ENCODE measurements at places on chromosomes 7 and 10.

DNA sequence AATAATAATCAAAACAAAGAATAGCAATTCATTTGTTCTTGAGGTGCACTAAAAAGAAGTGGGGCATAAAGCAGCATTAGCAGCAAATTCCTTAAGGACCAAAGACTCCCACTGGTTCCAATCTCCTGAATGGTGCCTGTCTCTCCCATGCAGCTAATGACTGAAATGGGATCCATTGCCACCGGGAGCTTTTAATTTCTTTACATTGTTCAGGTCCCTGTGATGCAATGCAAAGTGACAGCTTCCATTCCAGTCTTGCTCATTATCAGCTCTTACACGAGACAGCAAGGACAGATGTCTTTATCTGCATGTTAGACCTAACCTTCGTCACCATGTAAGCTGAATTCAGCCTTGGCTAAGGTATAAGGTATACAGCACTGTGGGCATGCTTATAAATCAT, 148.1 kb downstream of the POU6F2 start:
- DNase-seq = no peak

- DNase-seq = no peak
These were observed 8.5 kb downstream of the GPER1 start for GRCh38 chr7:1096156-1097119.

DNA sequence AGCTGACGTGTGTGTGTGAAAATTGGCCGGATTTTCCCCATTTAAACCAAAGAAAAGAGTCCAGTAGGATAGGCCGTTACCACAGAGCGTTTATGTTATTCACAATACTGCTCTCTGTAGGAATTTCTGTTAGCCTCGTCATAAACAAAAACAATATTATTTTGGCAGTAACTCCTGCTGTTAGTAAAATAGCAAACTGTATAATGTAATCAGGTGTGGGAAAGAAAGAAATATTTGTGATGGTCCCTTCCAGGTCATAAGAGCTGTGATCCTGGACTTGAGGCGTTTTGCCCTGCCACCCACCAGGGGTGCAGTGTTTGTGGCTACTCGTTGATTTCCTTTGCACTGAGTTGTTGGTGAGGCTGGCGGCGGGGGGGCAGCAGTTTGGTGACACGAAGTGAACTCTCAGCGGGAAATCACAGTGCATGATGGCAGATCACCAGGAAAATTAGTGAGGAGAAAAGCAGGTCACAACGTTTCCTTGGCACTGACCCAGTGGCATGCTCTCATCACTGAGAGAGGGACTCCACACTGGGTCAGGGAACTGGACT, 2.8 kb downstream of the EEPD1 start:
- DNase-seq = no peak

DNA sequence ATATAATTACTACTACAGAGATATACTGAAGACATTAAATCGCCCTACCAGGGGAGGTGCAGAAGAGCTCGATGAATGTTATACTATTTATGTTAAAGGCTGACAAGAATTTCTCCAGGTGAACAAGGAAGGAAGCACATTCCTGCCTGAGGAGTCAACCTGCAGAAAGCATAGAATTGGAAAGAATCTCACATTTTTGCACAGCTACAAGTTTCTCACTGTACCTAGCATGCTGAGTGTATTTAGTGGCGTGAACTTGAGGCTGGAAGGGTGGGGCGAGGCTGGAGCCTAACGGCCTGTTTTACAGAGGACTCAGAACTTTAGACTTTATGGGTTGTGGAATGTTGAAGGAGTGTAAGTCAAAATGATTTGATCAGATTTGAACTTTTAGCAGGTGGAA, 373.6 kb upstream of the LRGUK start:
- no peak for DNase-seq

- DNase-seq = no peak
These were observed 14.4 kb upstream of the WBP1L start for GRCh38 chr10:102729029-102730026.

GRCh38 chr10:17479822-17480221, 25.4 kb upstream of the ST8SIA6 start:
- no peak for DNase-seq

DNA sequence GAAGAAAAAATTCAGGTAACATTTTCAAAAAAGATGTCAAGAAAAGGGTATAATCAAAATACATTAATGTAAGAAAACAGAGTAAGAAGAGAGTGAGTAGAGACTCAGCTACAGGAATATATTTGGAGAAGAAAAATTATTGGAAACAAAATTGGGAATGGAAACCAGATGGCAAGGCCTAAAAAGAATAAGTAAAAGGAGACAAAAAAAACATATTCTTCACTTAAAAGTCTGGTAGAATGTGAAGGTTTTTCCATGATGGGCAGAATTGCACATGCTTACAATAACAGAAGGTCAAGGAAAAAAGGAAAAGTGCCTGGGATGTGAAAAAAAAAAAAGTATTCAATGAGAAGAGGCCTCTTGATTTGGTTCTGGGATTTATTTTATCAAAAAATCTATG, 1061.8 kb upstream of the LRRTM3 start:
- DNase-seq = no peak

- DNase-seq = peak; percentile 13
These were observed 53.1 kb downstream of the TEX36 start for GRCh38 chr10:125629758-125630376.

DNA sequence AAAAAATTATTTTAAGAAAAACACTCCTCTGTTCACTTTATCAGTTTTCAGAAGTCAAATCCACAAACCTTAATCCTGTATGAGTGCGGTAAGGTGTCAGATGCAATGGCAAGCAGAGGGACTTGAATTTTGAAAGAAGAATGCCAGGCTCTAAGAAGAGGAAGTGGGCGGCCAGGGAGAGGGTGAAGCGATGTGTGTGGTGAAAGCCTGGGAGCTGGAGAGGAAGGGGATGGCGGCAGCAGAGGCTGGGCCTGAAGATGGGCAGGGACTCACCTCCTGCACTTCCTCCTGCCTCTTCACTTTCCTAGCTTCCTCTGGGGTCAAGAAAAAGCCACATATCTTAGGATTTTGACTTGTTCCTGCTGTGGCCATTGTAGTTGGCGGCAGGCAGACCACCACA, 609.6 kb downstream of the PARD3 start:
- DNase-seq = no peak

GRCh38 chr7:98238976-98239375, 13.1 kb downstream of the TECPR1 start:
- no peak for DNase-seq

GRCh38 chr10:70476249-70477035, 2.1 kb upstream of the PALD1 start:
- no peak for DNase-seq

GRCh38 chr7:107742678-107743566, 1.0 kb upstream of the CBLL1 start:
- no peak for DNase-seq

GRCh38 chr7:99199226-99199625, 8.7 kb downstream of the KPNA7 start:
- DNase-seq = no peak

- DNase-seq = no peak
These were observed 39.7 kb downstream of the TES start for GRCh38 chr7:116249969-116250553.

- DNase-seq = no peak
These were observed 26.3 kb downstream of the CRCP start for GRCh38 chr7:66140924-66141323.

Data from skeletal muscle cell (primary cell).